ENCODE measurements at places on chromosomes 7 and 10.

DNA sequence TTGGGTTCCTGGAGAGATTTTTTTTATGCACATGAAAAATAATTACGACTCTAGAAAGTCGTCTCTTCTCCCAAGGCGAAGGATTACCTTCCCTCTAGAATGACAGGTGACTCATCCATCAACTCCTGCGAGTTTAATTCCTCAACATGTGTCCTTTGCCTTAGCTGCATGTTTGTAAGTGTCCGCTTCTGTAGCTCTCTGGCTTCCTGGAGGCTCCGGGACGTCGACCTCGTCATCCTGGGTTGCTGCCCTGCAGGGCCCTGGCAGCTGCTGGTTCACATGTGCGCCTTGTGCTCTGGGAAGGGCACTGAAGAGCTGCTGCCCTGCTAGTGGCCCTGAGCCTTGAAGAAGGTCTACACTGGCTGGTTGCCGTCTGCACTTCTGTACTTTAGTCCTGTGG lies 210.2 kb downstream of the MLLT10 start:
- no peak for DNase-seq

DNA sequence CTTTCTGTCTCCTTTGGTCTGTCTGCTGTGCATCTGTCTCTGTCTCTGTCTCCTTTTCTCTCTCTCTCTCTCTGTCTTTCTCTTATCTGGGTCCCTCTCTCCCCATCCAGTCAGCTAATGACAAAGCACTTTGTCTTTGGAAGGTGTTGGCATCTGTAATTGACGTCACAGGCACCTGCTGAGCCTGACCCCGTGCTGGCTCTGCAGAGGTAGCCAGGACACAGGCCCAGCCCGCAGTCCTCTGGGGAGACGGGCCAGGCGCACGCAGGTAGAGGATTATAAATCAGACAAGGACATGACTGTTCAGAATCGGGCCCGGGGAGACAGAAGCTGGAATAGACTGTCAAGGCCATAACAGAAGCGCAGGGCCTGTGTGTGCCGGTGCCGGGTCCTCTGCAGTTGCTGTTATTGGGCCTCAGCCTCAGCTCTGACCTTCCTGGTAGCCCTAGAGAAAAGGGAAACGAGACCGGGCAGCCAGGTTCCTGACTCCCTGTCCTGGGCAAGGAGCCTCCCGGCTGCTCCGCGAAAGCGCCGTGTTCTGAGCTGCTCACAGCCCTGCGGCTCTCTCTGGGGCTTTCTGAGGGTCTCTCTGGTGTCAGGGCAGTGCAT lies 10.7 kb upstream of the PSMG3 start:
- DNase-seq = no peak

DNA sequence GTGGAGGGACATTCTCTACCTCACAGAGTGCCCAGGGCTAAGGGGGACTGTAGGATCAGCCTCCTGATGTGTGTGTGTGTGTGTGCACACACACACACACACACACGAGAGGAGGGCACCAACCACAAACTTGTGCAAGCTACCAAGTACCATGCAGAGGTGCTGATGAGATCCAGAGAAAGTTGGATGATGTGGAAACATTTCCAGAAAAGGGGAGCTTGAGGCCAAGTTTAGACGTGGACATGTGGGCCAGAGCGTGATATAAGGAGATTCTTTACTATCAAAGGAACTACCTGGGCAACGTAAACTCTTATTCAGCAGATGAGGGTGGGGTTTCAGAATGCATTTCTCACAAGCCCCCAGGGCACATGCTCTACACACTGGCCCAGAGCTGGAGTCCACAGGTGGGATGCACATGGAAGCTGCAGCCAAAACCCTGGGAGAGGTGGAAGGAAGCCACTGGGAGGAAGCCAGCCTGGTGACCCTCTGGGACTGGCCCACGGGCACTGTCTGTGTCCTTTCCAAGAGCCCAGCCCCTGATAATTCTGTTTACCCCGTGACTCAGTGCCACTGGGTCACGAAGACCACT lies 53.5 kb downstream of the DLG5 start:
- DNase-seq = no peak

DNA sequence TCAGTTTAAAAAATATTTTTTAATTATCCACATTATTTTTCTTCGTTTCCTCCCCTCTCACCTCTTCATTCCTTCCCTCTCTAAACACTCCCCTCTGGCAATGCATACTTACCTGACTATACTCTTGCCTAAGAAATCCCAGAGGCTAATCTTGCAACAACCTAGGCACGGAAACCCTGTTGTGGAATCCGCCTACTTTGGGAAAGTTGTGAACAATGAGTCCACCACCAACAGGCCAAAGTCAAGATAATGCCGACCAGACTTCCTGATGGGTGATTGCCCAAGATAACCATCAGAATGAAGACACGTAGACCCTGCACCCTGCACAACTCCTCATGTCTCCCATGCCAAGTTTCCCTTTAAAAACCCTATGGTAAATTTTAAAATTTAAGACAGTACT lies 521.5 kb downstream of the KIF20B start:
- no peak for DNase-seq

DNA sequence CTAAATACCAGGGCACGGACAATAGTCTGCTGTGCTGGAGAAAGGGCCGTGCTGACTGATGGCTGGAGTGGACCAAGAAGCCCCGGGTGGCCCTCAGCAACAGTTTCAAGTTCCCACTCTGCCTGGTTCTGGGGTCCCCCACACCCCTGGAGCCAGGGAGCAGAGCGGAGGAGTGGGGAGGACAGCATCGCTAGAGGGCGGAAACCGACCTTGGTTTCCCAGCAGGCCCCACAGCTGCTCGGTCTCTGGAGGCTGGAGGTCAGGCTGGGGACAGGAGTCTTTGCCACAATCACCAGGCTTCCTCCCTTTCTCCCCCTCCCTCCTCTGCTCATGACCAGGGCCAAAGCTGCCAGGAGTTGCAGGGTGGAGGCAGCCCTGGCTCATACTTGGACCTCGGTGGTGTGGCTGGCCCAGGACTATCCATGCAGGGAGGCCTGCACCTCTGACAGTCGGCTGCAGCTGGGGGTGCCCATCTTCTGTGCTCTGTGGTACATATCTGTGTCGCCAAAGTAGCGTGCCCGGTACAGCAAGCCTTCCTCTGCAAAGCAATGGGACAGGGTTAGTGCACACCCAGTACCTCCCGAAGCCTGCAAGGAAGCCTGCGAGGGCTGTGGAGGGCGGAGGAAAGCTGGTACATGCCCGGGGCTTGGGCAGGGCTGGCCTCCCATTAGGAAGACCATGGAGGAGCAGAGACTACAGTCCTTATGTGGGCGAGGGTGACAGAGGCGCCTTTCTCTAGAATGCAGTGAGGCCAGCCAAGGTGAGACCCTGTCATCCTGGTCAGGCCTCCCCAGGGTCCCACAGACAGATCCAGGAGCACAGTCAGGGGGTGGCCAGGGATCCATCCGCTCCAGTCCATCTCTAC lies 19.1 kb downstream of the DNAJB12 start:
- DNase-seq = no peak

DNA sequence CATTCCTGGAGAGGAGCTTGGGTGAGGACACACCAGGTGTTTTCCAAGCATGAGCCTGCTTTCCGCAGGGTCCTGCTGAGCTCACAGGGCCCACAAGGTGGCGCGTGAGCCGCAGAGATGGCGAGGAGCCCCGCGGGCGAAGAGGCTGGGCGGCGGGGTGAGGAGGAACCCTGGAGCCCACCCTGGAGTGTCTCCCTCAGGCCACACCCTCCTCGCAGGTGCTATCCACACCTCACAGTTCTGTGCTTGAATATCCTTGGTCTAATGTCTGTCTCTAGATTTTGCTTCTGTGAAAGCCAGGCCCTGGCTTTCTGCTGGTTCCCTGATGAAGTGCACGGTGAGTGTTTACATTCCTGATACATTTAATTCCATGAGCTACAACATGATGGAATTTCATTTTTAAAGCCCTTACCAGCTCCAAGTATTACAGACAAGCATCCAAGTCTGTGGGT lies 433.6 kb downstream of the ACTR3B start:
- DNase-seq = no peak

- peak; percentile 10 for DNase-seq
Observed at GRCh38 chr10:27558612-27559020, 54.5 kb downstream of the RAB18 start.

GRCh38 chr10:30007406-30007805 lies 52.0 kb downstream of the JCAD start:
- DNase-seq = no peak

- no peak for DNase-seq
Observed at GRCh38 chr10:7853890-7854289, 35.6 kb downstream of the TAF3 start.

DNA sequence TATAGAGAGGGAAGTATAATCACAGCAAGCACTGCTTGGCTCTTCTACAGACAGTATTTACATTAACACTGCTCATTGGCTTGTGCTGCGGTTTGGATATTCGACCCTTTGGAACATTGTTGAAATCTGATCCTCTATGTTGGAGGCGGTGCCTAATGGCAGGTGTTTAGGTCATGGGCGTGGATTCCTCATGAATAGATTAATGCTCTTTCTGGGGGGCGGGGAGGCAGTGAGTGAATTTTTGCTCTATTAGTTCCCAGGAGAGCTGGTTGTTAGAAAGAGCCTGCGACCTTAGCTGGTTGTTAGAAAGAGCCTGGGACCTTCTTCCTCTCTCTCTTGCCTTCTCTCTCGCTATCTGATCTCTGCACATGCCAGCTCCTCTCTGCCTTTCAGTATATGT lies 77.3 kb upstream of the SVIL start:
- DNase-seq = no peak

GRCh38 chr10:115953281-115953680 lies 319.7 kb downstream of the GFRA1 start:
- no peak for DNase-seq

- DNase-seq = no peak
Observed at GRCh38 chr7:112453505-112454171, 3.4 kb downstream of the IFRD1 start.

DNA sequence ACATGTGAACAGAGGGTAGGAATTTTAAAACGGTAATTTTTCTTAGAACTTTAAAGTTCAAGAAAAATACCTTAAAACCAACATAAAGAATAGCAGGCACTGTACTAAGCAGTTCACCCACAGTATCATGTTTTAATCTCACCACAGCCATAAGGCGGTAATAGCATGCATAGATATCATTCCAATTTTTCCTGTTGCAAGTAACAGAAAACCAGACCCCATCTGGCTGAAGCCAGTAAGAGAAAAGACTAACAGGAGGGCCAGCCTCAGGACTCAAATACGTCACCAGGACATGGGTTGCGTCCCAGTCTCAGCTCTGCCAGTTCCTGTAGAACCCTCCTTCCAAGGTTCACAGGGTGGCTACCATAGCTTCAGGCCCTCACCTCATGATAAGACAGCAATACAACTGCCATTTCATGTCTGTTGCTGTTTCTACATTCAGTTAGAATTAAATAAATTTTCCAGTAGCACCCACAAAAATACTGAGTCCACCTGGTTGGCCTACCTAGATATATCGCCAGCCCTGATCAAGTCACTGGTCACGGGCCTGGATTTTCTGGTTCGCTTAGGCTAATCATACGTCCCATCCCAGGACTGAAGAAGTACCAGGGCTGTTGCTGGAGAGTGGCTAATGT lies 2.0 kb upstream of the RNF32 start:
- DNase-seq = no peak

GRCh38 chr10:29860166-29860565 lies 199.2 kb downstream of the JCAD start:
- peak; percentile 77 for DNase-seq

- DNase-seq = no peak
Observed at GRCh38 chr7:55094092-55094690, 75.4 kb downstream of the EGFR start.

DNA sequence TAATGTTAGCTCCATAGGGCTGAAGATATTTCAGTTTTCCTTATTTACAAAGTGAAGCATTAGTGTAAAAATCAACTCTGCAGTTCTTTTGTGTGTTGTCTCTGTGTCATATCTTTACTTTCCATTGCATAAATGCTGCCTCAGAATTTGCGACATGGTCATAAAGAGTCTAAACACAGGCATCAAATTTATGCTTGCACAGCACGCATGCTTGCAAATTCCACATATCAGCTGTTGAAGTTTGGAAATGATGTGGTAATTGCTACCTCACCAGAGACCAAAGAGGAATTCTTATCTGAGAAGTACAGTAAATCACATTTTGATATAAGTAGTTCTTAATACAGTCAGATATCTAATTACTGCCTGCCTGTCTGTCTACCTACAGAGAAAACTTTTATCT lies 348.2 kb upstream of the GRM3 start:
- no peak for DNase-seq

GRCh38 chr10:100923580-100923979 lies 10.8 kb downstream of the SLF2 start:
- DNase-seq = no peak

DNA sequence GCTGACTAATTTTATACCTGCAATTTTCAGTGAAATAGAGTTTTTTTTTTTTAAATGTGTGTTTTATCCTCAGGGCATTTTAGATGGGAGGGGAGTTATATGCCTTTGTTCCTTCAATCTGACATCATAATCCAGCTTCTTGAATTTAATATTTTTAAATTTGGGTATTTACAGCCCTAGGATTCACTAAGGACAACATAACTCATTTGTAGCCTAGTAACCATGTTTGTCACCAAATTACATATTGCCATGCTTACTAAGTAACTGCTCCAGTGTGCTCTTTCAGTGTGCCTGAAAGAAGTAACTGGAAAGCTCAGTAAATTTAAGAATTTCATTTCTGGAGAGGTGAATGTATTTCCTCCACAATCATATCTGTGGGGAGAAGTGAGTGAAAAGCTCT lies 56.8 kb upstream of the DGKB start:
- no peak for DNase-seq

GRCh38 chr10:84548869-84549268 lies 220.5 kb downstream of the CCSER2 start:
- DNase-seq = no peak

GRCh38 chr10:132201111-132201969 lies 14.6 kb downstream of the DPYSL4 start:
- no peak for DNase-seq

All from AG04449 (cell line).